ENCODE measurements at places on chromosomes 12 and 14.

DNA sequence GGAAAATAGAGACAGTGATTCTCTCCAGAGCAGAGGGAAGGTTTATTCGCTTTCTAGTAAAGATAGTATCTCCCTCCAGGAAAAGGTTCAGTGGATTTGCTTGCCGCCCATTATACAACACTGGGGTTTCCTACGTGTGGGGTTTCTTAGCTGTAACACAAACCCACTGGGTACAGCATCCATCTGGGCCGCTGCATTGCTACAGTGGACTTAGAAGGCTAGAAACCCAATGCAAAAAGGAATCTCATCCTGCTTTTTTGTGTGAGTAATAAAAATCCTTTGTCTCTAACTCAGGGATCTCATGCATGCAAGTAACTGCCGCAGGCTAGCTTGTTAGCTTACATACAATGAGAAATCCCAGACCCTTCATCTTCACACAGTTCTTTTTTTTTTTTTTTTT lies 67.1 kb upstream of the BCL2L14 start:
- no peak for DNase-seq

DNA sequence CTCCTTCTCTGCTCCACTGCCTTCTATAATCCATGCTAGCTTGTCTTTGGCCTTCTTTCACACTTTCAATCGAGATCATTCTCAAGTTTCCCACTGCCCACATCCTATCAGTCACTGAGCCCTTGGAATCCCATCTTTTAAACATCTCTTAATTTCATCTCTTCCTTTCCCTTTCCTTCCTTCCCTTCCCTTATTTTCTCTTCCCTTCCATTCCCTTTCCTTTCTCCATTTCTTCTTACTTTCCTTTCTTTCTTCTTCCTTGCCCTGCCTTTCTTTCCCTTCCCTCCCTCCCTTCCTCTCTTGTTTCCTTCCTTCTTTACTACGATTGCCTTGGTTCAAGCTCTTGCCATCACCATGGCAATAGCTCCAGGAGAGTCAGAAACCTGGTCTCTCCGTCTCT lies 183.8 kb downstream of the EMP1 start:
- no peak for DNase-seq

DNA sequence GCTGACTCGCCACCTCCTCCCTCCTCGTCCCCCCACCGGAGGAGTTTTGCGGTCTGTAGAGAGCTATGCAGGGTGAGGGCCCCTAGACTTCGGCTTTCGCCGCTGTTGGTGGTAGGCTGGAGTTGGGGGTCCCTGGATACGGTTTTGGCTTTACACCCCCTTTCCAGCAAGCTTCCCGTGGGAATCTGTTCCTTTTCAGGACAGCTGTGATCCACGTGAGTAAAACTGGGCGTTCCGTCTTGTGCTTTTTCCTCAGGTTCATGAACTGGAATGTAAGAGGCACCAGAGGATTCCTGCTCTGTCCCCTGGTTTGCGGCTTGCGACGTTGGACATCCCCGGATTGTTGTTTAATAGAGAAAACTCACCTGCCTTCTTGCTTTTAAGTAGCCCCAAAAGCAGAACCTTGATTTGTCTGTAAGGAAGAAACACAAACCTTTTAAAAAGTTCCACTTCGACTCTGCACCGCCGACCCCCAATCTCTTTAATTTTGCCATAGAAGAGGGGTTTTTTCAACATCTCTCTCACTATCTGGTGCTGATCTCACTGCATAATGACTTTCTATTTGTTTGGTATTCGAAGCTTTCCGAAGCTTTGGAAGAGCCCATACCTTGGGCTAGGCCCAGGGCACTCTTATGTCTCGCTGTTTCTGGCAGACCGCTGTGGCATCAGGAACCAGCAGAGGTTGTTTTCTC lies 490 bp downstream of the PRORP start:
- peak; percentile 5 for DNase-seq

DNA sequence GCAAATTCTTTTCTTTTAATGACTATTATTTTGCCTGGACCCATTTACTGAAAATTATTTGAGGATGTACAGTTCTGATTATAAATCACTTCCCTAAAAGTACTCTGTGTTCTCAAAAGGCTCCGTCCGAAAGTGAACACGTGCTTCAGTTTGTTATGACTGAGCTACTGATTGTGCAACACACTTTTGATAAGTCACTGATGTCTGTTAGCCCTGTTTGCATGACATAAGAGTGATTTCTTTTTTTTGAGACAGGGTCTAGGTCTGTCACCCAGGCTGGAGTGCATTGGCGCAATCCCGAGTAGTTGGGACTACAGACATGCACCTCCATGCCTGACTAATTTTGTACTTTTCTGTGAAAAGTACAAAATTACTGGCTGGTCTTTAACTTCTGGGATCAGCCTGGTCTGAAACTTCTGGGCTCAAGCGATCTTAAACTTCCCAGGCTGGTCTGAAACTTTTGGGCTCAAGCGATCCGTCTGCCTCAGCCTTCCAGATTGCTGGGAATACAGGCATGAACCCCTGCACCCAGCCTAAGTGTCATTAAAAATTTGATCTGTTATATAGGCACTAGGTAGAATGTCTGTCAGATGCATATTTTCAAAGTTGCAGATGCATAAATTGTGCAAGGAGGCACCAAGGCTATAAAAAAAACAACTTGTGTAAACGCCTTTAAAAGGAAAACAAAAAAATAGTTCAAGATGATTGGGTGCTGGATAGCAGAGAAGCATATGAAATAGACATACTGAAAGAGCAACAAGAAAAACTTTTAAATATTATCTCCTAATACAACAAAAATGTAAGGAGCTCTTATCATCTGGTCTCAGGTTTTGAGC lies 111.5 kb downstream of the SRGAP1 start:
- no peak for DNase-seq

DNA sequence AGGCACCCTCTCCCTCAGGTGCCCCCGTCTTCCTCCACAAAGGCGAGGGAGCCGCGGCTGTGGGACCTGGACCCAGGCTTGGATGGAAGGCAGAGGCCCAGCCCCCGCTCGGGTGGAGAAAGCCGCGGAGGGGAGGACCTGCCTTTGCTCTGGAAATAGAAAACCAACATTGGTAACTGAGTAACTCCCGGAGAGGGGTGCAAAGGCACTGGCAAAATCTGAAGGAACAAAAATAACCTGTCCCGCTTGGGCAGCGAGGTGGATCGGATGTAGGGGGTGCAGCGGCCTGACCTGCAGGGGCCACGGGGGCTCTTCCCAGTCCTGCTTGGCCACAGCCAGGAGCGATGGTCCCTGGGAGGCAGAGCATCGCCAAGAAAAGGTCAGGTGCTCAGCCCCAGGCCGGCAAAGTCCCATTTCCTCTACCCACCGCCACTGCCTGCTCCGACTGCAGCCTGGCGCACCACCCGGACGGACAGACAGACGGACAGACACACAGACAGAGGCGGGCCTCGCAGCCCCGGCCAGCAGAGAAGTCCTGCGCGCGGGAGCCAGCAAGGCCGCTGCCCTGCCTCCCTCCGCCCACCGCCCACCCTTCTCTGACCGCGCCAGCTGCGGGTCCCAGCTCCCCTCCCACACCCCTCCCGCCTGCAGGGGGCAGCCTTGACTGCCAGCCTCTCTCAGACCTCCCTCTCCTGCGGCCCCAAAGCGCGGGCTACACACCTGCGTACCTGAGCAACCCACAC lies 21.4 kb upstream of the TMEM106C start:
- DNase-seq = peak; percentile 70

- DNase-seq = no peak
Observed at GRCh38 chr14:58637391-58638230, at the start of gene DACT1. TSS of gene DACT1 (plus strand) at chr14:58637962. CDS start at chr14:58638203, 241 bp downstream.

DNA sequence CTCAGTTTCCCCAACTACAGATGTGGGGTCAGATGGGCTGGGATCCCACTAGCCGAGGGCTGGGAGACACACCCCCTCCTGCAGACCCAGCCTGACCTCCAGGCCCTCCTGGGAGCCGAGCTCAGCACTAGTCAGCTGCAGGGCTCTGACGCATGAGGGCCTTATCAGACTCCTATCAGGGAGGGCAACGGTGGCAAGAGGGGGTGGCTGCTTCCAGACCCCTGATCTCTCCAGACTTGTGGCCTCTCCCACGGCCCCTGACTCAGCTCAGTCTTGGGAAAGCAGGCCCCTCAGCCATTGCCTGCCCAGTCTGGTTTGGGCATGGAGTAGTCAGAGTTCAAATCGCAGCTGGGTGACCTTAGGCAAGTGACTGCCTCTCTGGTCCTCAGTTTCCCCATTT lies 2.5 kb downstream of the RASAL1 start:
- no peak for DNase-seq

- peak; percentile 78 for DNase-seq
Observed at GRCh38 chr12:95216711-95217376, 423 bp downstream of the FGD6 start.

DNA sequence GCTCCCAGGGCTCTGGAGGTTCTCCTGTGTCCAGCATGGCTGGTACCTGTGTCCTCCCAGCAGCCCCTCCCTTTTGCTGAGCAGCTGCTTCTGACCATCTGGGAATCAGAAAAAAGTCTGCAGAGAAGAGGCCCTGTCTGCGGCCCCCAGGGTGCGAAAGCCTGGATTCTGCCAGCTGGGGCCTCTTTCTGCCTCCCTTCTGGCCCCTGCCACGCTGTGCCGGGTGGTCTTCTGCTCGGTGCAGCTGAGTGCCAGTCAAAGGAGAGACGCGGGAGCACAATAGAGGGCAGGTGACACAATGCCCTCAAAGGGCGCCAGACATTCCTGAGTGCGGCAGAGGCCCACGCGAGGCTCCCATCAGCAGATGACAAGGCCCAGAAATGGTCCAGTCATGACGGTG lies 12.6 kb downstream of the BTBD6 start:
- no peak for DNase-seq

DNA sequence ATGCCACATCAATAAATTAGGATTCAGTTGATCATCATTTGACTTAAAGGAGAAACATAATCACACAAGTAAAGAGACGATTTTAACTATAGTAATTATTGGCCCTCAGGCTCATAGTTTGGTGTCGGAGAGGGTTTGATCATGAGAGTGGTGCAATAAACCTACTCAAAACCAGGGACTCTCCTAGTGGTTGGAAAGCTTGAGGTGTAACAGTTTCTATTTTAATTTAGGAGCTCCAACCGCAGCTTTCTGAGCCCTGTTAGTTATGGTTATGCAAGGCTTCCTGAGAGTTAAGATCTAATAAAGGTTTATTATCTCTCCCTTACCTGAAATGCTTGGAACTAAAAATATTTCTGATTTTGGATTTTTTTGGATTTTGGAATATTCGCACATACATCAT lies 36.4 kb downstream of the TMTC2 start:
- DNase-seq = no peak

GRCh38 chr14:24960816-24961215 lies 89.1 kb downstream of the STXBP6 start:
- no peak for DNase-seq

Data from ACHN (cell line).